ENCODE measurements at places on chromosomes 12 and 14.
A peak's percentile ranks its signal among the peaks of the same experiment; 100 is the strongest.

DNA sequence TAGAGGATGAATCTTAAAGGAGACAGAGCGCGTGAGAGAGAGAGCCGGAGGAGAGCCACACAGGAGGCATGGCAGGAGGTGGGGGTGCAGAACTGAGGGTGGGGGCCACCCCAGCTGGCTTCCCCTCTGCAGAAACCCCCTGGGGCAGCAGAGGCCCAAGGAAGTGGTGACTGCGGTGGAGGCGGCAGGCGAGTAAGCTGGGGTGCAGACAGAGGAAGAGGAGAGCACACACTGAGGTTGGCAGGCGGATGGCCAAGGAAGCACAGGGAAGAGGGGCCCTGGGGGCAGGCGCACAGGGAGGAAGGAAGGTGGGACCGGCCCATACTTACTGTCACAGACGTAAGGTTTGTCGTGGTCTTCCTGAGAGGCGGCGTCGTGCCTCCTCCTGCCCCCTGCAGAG lies 179.8 kb downstream of the DPF3 start:
- H3K4me3 ChIP-seq: no peak overlapping the region
- H3K27me3 ChIP-seq: no peaks in the 10 kb centered on the region
- no peak overlapping the region for H3K27ac ChIP-seq
- no peaks in the 10 kb centered on the region for H3K4me1 ChIP-seq
- DNase-seq: no peak

- no peak overlapping the region for H3K4me3 ChIP-seq
- no peaks in the 10 kb centered on the region for H3K4me1 ChIP-seq
- DNase-seq: no peak
- H3K27ac ChIP-seq: no peak overlapping the region
- peaks cover 4% of the 10 kb centered on the region for H3K27me3 ChIP-seq
Observed at GRCh38 chr12:112826011-112826410, 34.5 kb downstream of the RPH3A start.

- no peaks in the 10 kb centered on the region for H3K36me3 ChIP-seq
- H3K27ac ChIP-seq: no peak overlapping the region
- no peak for DNase-seq
- H3K27me3 ChIP-seq: no peaks in the 10 kb centered on the region
- H3K4me1 ChIP-seq: no peaks in the 10 kb centered on the region
Observed at GRCh38 chr12:40573024-40573423, 119.2 kb upstream of the CNTN1 start.

GRCh38 chr14:96960598-96961116 lies 163.5 kb downstream of the VRK1 start:
- H3K27me3 ChIP-seq: no peaks in the 10 kb centered on the region
- no peak for DNase-seq
- no peak overlapping the region for H3K27ac ChIP-seq
- no peaks in the 10 kb centered on the region for H3K36me3 ChIP-seq
- H3K4me3 ChIP-seq: no peak overlapping the region

GRCh38 chr14:93811676-93812075 lies 23.4 kb upstream of the PRIMA1 start:
- H3K4me3 ChIP-seq: no peak overlapping the region
- no peaks in the 10 kb centered on the region for H3K36me3 ChIP-seq
- H3K4me1 ChIP-seq: no peaks in the 10 kb centered on the region
- H3K27me3 ChIP-seq: no peaks in the 10 kb centered on the region
- no peak for DNase-seq

GRCh38 chr12:112219195-112219594 lies 93.8 kb downstream of the TRAFD1 start:
- H3K36me3 ChIP-seq: peaks cover 74% of the 10 kb centered on the region
- H3K4me3 ChIP-seq: no peak overlapping the region
- H3K4me1 ChIP-seq: no peaks in the 10 kb centered on the region
- no peaks in the 10 kb centered on the region for H3K27me3 ChIP-seq
- no peak for DNase-seq

DNA sequence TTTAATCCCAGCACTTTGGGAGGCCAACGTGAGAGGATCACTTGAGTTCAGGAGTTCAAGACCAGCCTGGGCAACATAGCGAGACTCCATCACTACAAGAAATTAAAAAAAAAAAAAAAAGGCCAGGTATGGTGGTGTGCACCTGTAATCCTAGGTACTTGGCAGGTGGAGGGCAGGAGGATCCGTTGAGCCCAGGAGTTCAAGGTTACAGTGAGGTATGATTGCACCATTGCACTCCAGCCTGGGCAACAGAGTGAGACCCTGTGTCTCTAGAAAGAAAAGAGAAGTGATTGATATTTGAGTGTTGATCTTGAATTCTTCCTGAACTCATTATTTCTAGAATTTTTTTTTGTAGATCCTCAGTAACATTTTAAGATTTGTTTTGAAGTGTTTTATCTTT lies 59.4 kb downstream of the ADIPOR2 start:
- no peaks in the 10 kb centered on the region for H3K4me1 ChIP-seq
- peaks cover 12% of the 10 kb centered on the region for H3K36me3 ChIP-seq
- no peaks in the 10 kb centered on the region for H3K27me3 ChIP-seq

GRCh38 chr14:51119411-51120051 lies 24.6 kb upstream of the TRIM9 start:
- no peak overlapping the region for H3K27ac ChIP-seq
- H3K4me3 ChIP-seq: no peak overlapping the region
- no peaks in the 10 kb centered on the region for H3K27me3 ChIP-seq
- no peaks in the 10 kb centered on the region for H3K36me3 ChIP-seq
- no peaks in the 10 kb centered on the region for H3K4me1 ChIP-seq

DNA sequence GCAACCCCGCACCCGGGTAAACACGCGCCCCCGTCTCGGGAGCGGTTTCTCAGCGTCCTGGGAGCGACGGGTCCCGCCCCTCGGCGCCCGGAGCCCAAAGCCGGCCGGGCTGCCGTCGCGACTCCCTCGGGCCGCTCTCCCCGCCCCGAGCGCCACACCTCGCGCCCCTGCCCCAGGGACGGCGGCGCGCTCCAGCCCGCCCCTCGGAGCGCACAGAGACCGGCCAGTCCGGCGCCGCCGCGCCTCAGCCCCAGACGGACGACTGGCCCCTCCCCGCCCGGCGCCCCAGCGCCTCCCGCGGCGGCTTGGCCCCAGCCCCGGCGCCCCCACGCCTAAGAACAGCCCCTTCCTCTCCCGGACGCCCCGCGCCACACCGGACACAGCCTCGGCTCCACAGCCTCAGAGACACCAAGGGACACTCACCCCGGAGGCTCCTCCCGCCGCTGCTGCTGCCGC lies 411 bp downstream of the BTBD7 start:
- DNase-seq: peak; percentile 87
- peak overlapping the region; percentile 91 for H3K4me3 ChIP-seq
- H3K4me1 ChIP-seq: peaks cover 39% of the 10 kb centered on the region
- no peaks in the 10 kb centered on the region for H3K27me3 ChIP-seq
- no peaks in the 10 kb centered on the region for H3K36me3 ChIP-seq

- H3K27me3 ChIP-seq: no peaks in the 10 kb centered on the region
- no peak for DNase-seq
- H3K4me1 ChIP-seq: no peaks in the 10 kb centered on the region
- H3K4me3 ChIP-seq: no peak overlapping the region
- peaks cover 57% of the 10 kb centered on the region for H3K36me3 ChIP-seq
Observed at GRCh38 chr12:69602954-69603353, 7.8 kb downstream of the LRRC10 start.

GRCh38 chr12:75414671-75415070 lies 23.8 kb downstream of the GLIPR1L2 start:
- H3K4me3 ChIP-seq: no peak overlapping the region
- H3K36me3 ChIP-seq: no peaks in the 10 kb centered on the region
